ENCODE measurements at places on chromosomes 4 and X. TPM values are rescaled to one million over a fixed set of nuclear protein-coding genes. Genes with fewer than 3 reads are reported as not detected.

GRCh38 chrX:108914791-108915190 is 178.4 kb upstream of the IRS4 start:
- no peak overlapping the region for H3K4me3 ChIP-seq
- H3K27ac ChIP-seq: no peak overlapping the region
- no peaks in the 10 kb centered on the region for H3K27me3 ChIP-seq
- no peaks in the 10 kb centered on the region for H3K36me3 ChIP-seq
- no peak for DNase-seq

DNA sequence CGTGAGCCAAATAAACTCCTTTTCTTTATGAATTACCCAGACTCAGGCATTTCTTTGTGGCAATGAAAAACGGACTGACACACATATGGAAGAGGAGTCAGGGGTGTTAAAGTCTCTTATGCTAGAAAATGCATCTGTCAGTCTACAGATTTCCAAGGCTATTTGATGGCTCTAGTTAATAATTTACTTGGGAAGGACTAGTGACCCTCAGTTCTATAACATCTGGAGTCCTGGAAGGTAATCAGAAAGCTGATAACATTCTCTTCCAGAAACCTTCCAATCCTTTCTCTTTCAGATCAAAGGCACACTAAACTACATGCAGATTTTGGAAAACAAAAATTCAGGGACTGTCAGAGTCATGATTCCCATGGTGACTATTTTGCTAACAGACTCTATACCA is 142.0 kb upstream of the TEX13D start:
- no peak overlapping the region for H3K4me3 ChIP-seq
- no peaks in the 10 kb centered on the region for H3K4me1 ChIP-seq
- H3K27me3 ChIP-seq: no peaks in the 10 kb centered on the region
- no peaks in the 10 kb centered on the region for H3K36me3 ChIP-seq
- H3K27ac ChIP-seq: no peak overlapping the region

GRCh38 chr4:43867908-43868307 is 580.7 kb downstream of the KCTD8 start:
- no peaks in the 10 kb centered on the region for H3K27me3 ChIP-seq
- no peak overlapping the region for H3K4me3 ChIP-seq
- H3K4me1 ChIP-seq: no peaks in the 10 kb centered on the region
- H3K27ac ChIP-seq: no peak overlapping the region
- no peak for DNase-seq

DNA sequence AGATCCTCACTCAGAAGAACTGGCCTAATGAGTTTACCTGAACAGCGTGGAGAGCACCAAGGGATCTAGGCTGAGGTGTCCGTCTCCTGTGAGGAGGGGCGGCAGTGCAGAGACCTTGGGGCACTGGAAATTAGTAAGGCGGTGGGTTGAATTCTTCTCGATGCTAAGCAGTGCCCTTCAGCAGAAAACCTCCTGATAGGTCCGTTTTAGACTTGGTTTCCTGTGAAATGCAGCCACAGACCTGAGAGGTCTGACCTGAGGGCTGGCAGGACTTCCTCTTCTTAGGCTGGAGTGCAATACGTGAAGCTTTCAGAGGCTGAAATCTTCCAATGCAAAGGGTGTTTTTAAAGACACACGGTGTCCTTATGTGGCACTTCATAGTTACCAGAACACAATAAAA is at the start of gene CLNK:
CLNK (minus strand) TSS at position 138 of the 400 bp plus-strand sequence. CDS start 16,899 bp downstream, outside the sequence.
- no peaks in the 10 kb centered on the region for H3K27me3 ChIP-seq
- no peak within 1 kb of the TSS for H3K27ac ChIP-seq
- H3K36me3 ChIP-seq: no peaks in the 10 kb centered on the region
- no peak for DNase-seq
- no peaks in the 10 kb centered on the region for H3K4me1 ChIP-seq

GRCh38 chr4:147594107-147594506 is 23.1 kb upstream of the TMEM184C start:
- no peak for DNase-seq
- H3K27ac ChIP-seq: no peak overlapping the region
- H3K4me3 ChIP-seq: no peak overlapping the region
- peaks cover 13% of the 10 kb centered on the region for H3K4me1 ChIP-seq
- H3K36me3 ChIP-seq: no peaks in the 10 kb centered on the region

- H3K27me3 ChIP-seq: peaks cover 17% of the 10 kb centered on the region
- peak overlapping the region; percentile 77 for H3K4me3 ChIP-seq
- peaks cover 6% of the 10 kb centered on the region for H3K4me1 ChIP-seq
- peak; percentile 65 for DNase-seq
- H3K27ac ChIP-seq: peak overlapping the region; percentile 83
Observed at GRCh38 chr4:186726426-186727168, 2.9 kb upstream of the FAT1 start.

DNA sequence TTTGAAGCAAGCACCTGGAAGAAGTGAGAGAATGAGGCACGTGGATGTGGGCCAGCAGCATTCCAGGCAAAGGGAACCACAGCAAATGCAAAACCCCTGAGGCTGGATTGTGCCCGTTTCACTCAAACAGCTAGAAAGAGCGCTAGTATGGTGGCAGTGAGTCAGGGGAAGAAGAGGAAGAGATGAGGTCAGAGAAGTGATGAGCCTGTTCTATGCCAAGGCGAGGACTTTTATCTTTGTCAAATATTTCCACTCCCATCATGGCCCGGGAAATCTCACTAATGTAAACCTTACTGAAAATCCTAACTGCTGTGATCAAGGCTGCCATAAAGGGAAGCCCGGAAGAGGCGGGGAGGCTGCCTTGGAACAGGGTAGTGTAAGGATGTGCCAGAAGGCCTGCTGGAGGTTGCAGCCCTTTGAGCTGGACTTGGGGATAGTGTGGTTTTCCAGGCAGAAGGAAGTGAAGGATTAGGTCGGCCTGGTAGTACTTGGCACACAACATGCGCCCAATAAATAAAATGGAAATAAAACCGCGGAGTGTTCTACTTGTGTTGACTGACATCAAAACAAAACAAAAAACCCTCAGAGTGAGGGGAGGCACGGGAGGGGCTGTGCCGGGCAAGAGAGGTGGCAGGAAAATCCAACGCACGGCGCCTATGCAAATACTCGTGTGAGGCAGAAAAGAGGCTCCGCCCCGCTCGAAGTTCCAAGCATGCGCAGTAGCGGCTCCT is 1.2 kb upstream of the CDK16 start:
- H3K4me3 ChIP-seq: peak overlapping the region; percentile 40
- no peaks in the 10 kb centered on the region for H3K27me3 ChIP-seq
- peaks cover 38% of the 10 kb centered on the region for H3K36me3 ChIP-seq
- peaks cover 24% of the 10 kb centered on the region for H3K4me1 ChIP-seq

DNA sequence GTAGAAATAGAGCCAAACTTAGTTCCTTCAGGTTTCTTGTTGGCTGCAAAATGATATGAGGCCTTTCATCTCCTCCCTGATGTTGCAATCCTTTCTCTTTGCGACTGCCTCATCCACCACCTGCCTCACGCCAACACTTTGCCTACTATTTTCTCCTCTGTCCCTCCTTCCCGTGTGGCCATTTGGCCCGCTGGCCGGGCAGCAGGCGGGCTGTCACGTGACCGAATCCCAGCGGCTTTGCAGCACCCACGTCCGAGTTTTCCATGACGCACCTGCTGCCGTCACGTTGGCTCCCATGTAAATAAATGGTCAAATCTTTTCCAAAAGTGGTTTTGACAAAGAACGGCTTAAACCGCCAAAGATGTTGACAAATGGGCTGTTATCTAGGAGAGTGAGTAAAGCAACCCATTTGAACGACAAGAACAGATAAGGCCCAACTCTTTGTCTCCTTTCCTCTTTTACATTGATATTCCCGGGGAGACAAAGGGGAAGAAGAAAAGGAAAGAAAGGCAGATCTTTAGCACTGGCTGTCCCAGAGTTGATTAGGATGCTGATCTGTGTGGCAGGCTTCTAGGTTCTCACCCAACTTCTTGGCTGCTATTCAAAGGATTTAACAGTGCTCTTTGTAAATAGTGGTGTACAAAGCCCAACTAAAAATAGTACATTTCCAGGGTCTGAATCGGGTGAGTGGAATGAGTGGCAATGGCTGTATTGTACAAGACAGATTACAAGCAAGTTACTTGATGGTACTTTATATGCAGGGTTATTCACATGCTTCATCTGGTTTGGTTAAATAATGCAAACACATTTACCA is 174.2 kb upstream of the JADE1 start:
- DNase-seq: peak; percentile 85
- H3K4me1 ChIP-seq: no peaks in the 10 kb centered on the region
- no peak overlapping the region for H3K4me3 ChIP-seq
- H3K27me3 ChIP-seq: no peaks in the 10 kb centered on the region
- H3K36me3 ChIP-seq: no peaks in the 10 kb centered on the region

DNA sequence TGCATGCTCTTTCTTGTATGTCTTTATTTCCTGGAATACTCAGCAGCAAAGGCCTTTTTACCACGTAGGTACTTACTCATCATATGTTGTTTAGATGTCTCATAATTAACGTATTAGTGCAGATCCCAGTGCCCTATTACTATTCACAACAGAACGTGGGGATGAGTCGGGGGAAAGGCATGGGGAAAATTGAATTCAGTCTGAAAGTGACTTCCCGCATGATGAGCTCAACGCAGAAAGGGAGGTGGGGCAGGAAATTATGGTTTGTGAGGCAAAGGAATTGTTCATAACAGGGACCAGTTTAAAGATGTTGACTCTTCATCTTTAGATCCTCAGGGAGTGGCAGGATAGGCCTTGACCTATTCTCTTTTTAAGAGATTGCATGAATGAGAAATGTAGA is 2.0 kb upstream of the TMPRSS11D start:
- DNase-seq: no peak
- H3K27ac ChIP-seq: no peak overlapping the region
- no peaks in the 10 kb centered on the region for H3K36me3 ChIP-seq
- H3K27me3 ChIP-seq: no peaks in the 10 kb centered on the region
- no peaks in the 10 kb centered on the region for H3K4me1 ChIP-seq
- H3K4me3 ChIP-seq: no peak overlapping the region

MAOA gene
- total RNA-seq: 159 TPM

BEX2 gene
- total RNA-seq: 14.3 TPM

GYG2 gene
- 1.3 TPM for total RNA-seq
